ENCODE measurements at places on chromosomes 7 and 10. TPM values are rescaled to one million over a fixed set of nuclear protein-coding genes. Genes with fewer than 3 reads are reported as not detected.

- DNase-seq = no peak
Observed at GRCh38 chr7:107318523-107319160, 149.8 kb downstream of the HBP1 start.

GRCh38 chr7:121440857-121441503 is 44.9 kb upstream of the FAM3C start:
- no peak for DNase-seq

DNA sequence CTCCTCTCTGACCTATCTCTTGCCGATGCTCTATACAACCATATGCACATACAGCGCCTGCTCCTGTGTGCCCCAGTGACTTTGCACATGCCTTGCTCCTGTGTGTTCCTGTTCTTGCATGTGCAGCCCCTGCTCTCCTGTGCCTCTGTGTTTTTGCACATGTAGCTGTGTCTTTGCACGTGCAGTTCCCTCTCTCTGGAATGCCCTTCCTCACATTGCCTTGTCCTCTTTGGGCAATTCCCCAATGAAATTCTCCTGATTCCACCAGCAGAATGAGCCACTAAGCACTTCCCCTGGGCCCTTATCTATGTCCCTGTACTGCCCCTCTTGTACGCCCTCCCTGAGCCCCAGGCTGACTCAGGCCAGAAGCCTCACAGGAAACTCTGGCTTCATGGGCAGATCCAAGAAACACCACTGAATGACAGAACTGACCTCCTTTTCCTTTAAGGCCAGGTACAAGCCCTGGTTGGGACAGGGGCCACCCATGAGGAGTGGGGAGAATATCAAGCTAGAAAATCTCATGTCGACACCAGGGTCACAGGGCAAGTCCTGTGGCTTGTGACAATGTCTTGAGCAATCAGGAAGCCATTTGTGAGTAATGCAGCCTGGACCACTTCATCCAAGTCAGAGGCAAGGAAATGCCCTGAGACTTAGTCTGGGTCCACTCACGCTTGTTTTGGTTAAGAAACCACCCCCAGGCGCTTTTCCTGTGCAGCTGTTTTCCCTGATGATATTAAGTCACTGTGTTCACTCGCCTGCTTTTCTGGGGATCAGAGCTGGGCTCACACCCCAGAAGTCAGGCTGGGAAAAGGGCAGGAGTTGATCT is 1.9 kb upstream of the ARHGAP22 start:
- no peak for DNase-seq

DNA sequence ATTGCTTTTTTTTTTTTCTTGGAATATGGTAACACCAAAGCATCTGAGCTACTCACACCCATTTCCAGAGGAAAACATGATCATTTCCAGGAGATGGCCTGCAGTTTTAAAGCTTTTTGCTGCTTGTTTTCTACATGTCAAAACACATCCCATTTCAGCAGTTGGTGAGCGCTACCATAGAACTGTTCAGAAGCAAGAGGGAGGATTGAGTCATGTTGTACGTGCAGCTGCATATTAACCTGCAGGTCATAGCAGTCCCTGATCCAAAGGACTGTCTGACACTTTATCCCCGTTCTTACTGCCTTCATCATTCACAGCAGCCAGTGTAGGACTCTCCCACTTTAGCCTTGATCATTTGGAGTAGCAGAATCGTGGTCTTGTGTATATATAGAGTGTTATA is 124.6 kb downstream of the AUTS2 start:
- no peak for DNase-seq

DNA sequence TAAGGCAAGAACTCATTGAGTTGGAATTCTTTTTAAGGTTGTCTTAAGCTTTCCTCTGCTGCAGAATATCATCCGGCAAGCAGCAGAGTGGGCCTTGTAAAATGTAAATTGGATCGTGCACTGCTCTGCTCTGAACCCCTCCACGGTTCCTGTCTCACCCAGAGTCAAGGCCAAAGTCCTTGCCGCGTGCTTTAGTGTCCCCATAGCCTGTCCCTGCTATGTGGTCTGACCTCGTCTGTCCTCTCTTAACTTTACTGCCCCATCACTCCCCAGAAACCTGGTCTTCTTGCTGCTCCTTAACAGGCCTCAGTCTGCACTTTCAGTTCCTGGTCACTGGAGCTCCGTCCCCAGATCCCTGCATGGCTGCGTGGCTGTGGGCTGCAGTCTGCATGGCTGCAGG is 121.6 kb upstream of the SDK1 start:
- no peak for DNase-seq

DNA sequence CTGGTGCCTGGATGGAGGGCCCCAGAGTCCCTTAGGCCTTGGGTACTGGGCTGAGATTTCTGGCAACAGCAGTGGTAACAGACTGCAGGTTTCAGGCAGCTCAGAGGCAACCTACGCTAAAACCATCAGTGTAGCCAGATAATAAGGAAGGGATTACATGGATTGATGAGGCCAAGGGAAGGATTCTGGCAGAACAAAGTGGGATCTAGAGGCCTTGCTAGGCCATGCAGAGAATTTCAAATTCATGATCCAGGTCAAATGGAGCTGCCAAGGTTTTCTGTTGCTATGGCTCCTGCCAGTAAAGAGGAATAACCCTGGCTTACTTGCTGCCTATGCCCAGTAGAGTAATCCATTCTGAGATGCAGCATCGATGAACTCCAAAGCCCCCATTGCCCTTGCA is 445.7 kb downstream of the ADRA2A start:
- DNase-seq = no peak

DNA sequence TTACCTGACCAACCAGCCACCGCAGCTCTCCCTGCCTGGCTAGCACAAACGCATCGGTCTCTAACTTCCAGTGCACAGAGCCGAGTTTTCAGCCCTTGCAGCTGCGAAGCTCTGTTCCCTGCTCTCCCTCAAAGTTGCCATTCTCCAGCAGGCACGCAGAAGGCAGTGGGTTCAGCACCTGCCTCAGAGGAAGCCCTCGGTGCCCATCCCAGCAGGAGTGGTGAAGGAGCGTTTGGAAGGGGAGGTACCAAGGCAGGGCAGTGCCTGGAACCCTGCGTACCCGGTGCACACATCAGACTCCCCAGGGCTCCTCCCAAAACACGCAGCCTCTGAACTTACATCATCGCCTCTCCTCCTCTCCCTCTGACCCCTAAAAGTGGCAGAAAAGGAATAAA is 1.7 kb upstream of the STK32C start:
- no peak for DNase-seq

GRCh38 chr7:7427363-7427762 is 108.3 kb downstream of the COL28A1 start:
- no peak for DNase-seq

DNA sequence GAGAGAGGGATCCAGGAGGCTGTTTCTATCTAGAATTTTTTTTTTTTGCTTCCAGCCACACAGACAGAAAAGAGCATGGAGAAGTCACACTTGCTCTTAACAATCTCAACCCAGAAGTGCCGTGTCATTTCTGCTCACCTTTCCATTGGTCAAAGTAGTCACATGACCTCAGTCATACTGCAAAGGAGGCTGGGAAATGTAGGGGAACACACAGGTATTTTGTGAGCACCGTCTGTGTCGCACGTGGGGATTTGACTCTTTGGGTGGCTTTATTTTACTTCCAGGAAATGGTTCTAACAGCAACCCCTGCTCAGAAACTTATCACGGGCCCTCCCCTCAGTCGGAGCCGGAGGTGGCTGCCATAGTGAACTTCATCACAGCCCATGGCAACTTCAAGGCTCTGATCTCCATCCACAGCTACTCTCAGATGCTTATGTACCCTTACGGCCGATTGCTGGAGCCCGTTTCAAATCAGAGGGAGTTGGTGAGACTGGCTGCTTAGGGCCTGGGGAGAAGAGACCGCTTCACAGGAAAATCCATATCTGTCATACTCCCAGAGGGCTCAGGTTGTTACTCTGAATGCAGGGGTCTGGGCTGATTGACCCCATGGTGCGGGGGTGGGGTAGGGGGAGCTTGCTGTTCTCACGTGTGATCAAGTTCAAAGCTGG is 13.1 kb upstream of the CPA1 start:
- DNase-seq = no peak

GRCh38 chr10:95289003-95289920 is 1.5 kb downstream of the PDLIM1 start:
- no peak for DNase-seq

ORAI2 gene
- polyA plus RNA-seq = 17.8 TPM

PNLIPRP2 gene
- not detected for polyA plus RNA-seq

BEND7 gene
- polyA plus RNA-seq = 29.7 TPM

TMEM225B gene
- polyA plus RNA-seq = 2.7 TPM

Measured in right renal cortex interstitium (tissue), 3 donors.